ENCODE measurements at places on chromosomes 4 and X.

DNA sequence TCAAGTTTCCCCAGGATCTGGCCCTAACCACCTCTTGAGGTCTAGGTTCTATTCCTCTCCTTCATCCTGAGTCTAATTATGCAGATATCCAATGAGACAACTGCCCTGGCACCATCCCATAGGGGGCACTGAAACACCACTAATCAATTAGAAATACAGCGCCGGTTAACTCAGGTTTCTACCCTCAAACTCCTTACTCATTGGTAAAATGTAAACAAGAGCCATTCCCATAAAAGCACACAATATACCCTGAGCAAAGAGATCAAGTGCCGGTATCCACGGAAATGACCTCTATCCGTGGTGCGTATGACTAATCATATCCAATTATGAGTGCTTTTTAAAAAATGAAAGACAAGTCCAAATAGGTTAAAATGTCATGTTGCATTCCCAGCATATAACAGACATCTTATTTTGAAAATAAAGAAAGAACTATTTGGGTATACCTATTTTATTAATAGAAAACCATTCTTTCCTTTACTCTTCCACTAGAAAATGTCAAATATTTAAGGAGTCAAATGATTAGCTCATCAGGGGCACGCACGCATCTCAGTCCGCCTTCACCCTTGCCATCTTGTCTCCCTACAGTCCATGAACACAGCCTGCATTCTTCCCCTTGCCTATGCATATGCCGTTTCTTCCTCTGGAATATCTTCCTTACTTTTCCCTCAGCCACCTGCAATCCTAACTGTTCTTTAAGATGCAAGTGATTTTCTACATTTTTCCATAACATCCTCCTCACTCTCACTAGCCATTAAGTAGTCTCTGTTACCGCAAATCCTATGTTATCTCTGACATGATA is 141.1 kb downstream of the MAML3 start:
- peaks cover 7% of the 10 kb centered on the region for H3K27me3 ChIP-seq
- no peak overlapping the region for H3K4me3 ChIP-seq
- peaks cover 8% of the 10 kb centered on the region for H3K4me1 ChIP-seq
- no peak overlapping the region for H3K27ac ChIP-seq

DNA sequence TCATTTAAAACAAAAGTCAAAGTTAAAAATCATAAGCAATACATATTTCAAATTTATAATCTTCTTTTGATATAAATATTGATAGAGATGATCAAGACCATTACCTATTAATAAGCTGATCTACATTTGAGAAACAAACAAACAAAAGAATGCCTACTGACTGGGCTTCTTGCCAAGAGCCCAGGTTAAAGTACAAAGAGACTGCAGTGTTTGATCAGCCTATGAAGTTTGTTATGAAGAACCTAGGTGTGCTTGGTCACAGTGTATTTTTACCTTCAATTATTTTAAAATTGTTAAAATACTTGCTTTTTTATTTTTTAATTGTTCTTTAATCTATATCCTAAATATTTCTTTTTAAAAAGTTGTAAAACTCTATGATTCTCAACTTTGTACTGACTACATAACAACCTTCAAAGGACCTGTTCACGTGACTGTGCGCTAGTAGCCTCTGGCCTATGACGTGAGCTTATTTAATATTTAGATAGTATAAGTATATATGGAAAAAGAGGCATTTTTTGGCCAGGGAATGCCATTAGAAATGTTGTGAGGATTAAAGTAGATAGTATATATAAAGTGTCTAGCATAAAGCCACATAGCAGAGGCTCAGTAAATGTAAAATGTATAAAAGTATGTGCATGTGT is 11.4 kb upstream of the SLC39A8 start:
- peaks cover 7% of the 10 kb centered on the region for H3K4me1 ChIP-seq
- H3K36me3 ChIP-seq = no peaks in the 10 kb centered on the region
- no peak overlapping the region for H3K4me3 ChIP-seq
- peaks cover 3% of the 10 kb centered on the region for H3K27me3 ChIP-seq
- no peak overlapping the region for H3K27ac ChIP-seq

GRCh38 chrX:72110876-72111708 is 20.6 kb downstream of the RTL5 start:
- DNase-seq = no peak
- H3K27me3 ChIP-seq = peaks cover 53% of the 10 kb centered on the region
- H3K4me3 ChIP-seq = no peak overlapping the region
- no peaks in the 10 kb centered on the region for H3K36me3 ChIP-seq
- H3K27ac ChIP-seq = no peak overlapping the region
- peaks cover 11% of the 10 kb centered on the region for H3K4me1 ChIP-seq

GRCh38 chr4:101315041-101315440 is 32.3 kb downstream of the PPP3CA start:
- no peak overlapping the region for H3K4me3 ChIP-seq
- H3K4me1 ChIP-seq = peaks cover under 1% of the 10 kb centered on the region
- DNase-seq = no peak
- no peak overlapping the region for H3K27ac ChIP-seq
- no peaks in the 10 kb centered on the region for H3K27me3 ChIP-seq
